Iris pigment epithelial cell (primary cell): ENCODE measurements at places on chromosomes 1 and 21.

GRCh38 chr21:42677339-42678321, 24.2 kb downstream of the PDE9A start:
- DNase-seq: peak; percentile 87

GRCh38 chr1:59132295-59132694, 164.6 kb upstream of the FGGY start:
- DNase-seq: no peak

DNA sequence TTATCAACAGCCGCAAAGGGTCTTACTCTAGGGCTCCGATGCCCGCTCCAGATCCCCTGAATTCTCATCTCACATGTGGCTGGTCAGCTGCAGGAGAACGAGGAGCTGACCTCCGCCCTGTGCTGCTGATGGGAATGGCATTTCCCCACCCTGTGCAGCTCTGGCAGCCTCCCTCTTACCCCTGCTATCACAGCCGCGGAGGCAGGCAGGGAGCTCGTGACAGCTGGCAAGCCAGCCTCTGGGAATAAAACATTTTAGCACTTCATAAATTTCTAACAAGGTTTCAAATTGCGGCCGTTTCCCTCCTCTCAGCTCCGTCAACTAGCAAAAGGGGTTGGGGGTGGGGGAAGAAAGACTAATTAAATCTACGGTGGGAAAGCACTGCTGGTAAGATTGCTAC, 81.1 kb downstream of the DSCAM start:
- DNase-seq: no peak

- DNase-seq: peak; percentile 7
Measured at GRCh38 chr21:25428537-25428936, 178.7 kb downstream of the MRPL39 start.

- DNase-seq: no peak
Measured at GRCh38 chr1:180916012-180916770, 3.5 kb downstream of the KIAA1614 start.

GRCh38 chr1:188641566-188642211, 1812.9 kb downstream of the PLA2G4A start:
- DNase-seq: no peak

GRCh38 chr1:39954324-39954869, 548 bp upstream of the MFSD2A start:
- DNase-seq: no peak

DNA sequence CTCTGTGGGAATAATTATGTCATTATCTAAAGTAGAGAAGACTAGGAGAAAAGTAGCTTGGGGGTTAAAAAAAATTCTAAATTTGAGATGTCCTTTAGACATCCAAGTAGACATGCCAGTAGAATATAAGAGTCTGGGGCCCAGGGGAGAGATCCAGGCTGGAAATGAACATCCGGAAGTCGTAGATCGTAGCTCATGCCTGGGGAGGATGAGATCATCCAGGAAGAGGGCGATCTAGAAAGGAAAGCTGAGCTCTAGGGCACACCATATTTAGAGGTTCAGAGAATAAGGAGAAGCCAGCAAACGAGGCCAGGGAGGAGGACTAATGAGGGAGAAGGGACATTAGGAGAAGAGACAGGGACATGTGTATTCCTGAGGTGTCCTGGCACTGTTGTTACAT, 12.2 kb downstream of the NGF start:
- DNase-seq: peak; percentile 62

DNA sequence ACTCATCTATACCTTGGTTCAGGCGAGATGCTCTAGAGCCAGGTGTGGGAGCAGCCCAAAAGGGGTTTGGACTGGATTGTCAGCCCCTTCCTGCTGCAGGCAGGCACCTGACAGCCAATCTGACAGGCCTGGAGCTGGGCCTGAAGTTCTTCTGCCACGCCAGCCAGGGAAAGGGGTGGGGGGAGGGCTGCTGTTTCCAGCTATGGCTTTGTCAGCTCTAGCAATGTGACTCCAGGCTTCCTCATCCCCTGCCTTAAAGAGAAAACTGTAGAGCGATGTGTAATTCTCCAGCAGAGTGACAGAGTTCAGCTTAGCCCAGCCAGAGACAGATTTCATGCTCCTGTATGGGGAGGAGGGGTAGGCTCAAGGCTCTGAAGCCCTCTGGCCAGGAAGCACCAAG, 30.3 kb downstream of the WNT4 start:
- DNase-seq: no peak

DNA sequence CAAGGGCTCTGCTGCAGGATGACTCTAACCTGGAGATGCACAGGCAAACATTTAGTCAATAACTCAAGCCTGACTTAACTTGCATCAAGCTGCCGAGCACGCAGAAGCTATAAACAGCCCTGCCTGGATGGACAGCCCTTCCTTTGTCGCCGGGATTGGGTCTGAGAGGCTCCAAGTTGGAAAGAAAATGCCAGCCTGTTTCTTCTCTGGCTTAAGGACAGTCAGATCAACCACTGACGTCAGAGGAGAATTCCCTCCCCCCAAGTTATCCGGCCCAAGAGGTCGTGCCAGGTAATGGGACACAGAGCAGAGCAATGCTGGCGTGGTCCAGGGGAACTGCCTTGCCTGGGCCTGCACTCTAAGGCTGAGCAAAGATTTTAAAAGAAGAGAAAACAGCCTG, 27.1 kb upstream of the LRRC38 start:
- no peak for DNase-seq

GRCh38 chr1:66607458-66607857, 73.5 kb downstream of the SGIP1 start:
- DNase-seq: no peak

GRCh38 chr1:212825798-212826452, 21.5 kb downstream of the SPATA45 start:
- no peak for DNase-seq

DNA sequence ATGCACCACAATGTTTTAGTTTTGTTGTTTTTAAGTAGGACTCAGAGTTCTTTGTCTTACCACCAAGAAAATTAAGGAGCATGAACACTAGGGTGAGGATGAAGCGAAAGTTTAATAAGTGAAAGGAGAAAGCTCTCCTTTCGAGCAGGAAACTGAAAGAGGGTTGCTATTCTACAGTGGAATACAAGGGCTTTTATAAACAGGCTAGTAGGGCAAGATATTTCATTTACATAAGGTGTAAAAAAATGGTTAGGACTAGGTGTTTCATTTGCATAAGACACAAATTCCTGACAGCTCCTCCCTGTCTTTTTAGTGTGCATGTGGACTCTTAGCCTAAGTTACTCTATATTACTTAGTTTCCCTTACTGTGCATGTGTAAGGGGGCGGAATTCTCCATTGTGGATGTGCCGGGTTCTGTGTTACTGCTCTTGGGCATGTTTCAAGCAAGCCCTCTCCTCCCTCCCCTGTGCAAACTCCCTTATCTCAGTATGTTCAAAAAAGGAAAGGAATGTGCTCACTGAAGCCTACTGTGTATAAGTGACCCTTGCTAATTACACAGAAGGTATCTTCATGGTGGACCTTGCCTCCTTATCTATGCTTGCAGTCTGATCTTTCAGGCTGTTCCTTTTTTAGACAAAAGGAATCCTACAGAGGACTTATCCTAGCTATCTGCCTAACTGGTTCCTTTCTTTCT, 7.3 kb downstream of the TSHB start:
- no peak for DNase-seq

DNA sequence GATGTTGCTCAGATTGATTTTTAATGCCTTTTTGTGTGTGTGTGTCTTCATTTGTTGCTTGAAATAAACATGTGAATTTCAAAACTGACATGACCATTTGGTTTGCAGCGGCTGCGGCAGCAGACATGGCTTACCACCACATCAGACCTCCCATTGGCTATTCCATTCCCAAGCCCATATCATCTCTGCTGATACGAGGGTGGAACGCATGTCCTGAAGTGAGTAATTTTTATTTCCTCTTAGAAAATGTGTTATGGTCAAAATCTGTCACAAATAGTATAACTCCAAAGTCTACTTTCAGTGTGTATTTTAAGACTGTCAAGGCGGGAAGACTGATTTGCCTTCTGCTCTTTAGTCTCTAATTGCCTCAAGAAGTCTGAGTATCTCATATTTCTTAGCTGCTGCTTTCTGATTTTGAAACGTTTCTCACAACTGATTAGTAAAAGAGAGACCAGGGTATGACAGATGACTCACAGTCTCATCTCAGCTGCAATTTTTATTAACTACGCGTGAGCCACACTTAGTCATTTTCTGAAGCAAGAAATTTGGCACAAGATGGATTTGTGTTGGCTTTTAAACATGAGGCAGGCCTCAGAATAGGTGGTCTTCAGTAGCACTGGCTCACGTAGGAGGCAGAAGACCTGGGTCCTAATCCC, 49.0 kb downstream of the LRRC53 start:
- DNase-seq: no peak

DNA sequence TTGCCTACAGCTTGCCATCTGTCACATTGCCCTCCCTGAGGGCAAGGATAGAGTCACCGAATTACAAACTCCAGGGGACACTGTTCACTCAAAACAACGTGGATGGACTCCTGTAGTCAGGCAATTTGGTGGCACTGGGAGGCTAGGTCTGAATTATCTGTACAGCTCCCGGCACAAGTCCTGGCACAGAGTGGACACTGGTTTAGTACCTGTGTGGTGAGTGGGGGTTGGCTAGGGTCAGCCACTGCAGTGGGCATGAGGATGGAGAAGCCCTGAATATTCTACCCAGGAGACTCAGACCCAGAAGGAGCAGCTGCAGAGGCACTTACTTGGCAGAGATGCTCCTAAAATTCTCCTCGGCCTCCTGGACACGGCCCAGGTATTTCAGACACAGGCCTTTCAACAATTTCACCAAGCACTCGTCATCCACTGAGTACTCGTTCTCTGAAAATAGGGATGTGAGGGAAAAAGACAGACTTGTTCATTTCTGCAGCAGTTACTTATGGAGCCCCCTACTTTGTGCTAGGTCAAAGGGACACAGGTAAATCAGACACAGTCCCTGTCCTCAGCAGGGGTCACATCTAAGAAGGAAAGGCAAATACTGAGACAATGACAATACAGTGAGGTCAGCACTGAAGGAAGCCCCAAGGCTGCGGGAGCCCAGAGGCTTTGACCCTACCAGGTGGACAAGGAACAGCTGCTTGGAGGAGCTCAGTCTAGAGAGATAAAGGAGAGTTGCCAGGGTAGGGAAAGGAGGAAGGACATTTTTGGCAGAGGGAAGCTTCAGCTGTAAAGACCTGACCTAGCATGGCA, 40.5 kb downstream of the TTC39A start:
- DNase-seq: no peak

GRCh38 chr1:2530513-2531361, 674 bp upstream of the HES5 start:
- DNase-seq: no peak

GRCh38 chr1:23575226-23575810, 16.0 kb upstream of the ID3 start:
- DNase-seq: no peak

GRCh38 chr1:108082738-108083562, 117.2 kb downstream of the SLC25A24 start:
- DNase-seq: no peak

GRCh38 chr21:42707207-42707830, 53.9 kb downstream of the PDE9A start:
- DNase-seq: no peak

DNA sequence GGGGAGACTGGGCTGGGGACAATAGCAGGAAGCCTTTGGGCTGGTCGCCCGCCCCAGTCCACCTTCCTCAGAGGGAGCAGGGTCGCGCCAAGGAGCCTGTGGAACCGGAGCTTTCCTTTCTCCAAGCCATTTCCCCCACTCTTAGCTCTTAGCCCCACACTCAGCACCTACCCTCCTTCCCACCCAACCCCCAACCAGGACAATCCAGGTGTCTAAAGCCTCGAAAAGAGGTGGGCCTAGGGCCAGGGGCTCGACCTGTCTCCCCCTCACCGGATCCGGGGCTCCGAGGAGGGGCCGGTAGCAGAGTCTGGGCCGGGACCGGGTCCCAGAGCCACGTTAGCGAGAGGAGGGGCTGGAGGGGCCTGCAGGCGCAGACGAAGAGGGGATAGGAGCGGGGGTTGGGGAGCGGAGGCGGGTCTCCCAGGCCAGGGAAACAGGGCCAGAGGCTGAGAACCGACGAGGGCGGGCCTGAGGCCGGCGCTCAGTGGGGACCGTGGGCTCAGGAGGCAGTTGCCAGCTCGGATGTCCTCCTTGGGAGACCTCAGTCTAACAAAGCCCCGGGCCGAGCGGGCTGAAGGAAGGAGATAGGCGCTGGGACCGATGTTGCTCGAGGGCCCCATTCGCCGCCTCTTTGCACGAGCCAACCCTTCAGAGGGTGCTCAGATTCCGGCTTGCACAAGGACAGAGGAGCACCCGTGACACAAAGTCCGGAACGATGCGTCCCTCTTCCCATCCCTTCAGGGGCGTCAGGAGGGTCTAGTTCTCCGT, 943 bp downstream of the SEMA6C start:
- peak; percentile 29 for DNase-seq

DNA sequence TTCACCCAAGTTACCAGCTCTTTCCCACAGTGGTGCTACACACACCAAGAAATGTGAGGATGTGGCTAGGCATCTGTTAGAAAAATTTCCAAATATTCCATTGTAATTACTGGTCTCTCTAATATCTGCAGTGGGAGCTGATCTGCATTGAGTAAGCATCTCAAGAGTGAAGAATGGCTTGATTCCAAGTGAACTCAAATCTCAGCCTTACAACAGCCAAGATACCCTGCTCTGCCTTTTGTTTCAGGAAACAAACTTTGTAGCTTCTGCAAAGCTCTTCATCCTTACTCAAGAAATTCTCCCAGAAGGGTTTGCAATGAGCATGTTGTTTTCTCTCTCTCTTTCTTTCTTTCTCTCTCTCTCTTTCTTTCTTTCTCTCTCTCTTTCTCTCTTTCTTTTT, 181.1 kb downstream of the FCRL5 start:
- DNase-seq: no peak

GRCh38 chr1:156509424-156510034, 9.0 kb upstream of the MEF2D start:
- no peak for DNase-seq

DNA sequence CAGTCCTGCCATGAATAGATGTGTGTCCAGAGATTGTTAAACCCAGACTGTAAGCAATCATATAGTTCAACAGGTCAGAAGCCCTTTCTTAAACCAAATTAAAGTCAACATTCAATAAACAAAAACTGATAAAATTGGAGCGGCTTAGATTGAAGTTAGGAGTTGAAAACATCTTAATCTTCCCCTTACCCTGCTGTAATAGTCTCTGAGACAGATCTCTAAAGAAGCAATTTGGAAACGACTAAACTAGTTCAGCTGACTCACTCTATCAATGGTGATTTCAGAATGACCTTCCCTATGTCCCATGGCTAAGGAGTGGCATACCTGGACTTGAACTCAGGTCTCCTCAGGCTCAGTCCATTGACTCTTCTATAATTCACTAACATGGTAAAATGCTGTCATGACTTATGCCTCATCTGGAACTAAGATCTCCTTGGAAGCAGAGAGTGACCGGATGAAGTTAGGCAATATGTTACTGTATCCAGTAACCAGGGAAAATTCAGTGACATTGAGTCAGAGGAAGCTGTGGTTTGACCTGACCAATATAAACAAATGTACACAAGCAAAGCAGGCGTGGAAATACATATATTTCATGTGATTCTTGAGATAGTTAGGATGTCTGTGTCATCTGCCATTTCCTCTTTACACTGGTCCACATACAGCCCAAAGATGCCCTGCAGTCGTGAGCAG, 30.1 kb downstream of the SGIP1 start:
- DNase-seq: peak; percentile 99

GRCh38 chr1:101257500-101258325, 20.9 kb downstream of the S1PR1 start:
- DNase-seq: no peak

GRCh38 chr1:152035539-152036266, 1.1 kb downstream of the S100A11 start:
- no peak for DNase-seq
